ENCODE measurements at places on chromosomes 2 and 18. TPM values are rescaled to one million over a fixed set of nuclear protein-coding genes. Genes with fewer than 3 reads are reported as not detected.

Gene ATP8B1
- 5.2 TPM for polyA plus RNA-seq

Gene MYO7B
- 22.2 TPM for polyA plus RNA-seq

Gene EDAR
- polyA plus RNA-seq, result 0.17 TPM

Gene SCN3A
- 0.11 TPM for polyA plus RNA-seq

Gene SLC16A14
- 1.5 TPM for polyA plus RNA-seq

Gene SPDYA
- polyA plus RNA-seq, result not detected

Gene PLEKHB2
- polyA plus RNA-seq, result 110 TPM

Gene TMEM169
- polyA plus RNA-seq, result 1.6 TPM

Gene LYPD6B
- 17.6 TPM for polyA plus RNA-seq

Gene CNRIP1
- 8.7 TPM for polyA plus RNA-seq

Gene CLEC4F
- not detected for polyA plus RNA-seq

Gene CFC1
- polyA plus RNA-seq, result not detected

Gene GALNT5
- 0.06 TPM for polyA plus RNA-seq

Gene RGPD4
- not detected for polyA plus RNA-seq

Gene ALPP
- not detected for polyA plus RNA-seq

Gene PDE1A
- 40.4 TPM for polyA plus RNA-seq

Gene SMARCAL1
- 9.7 TPM for polyA plus RNA-seq

Gene LYG2
- polyA plus RNA-seq, result not detected

Gene STAT4
- polyA plus RNA-seq, result 1.2 TPM

Gene UBE2E3
- polyA plus RNA-seq, result 86.9 TPM

Gene CCDC85A
- polyA plus RNA-seq, result 0.65 TPM

Gene UGT1A10
- polyA plus RNA-seq, result 6.6 TPM

Gene NT5C1B
- not detected for polyA plus RNA-seq

Gene OSR1
- 0.99 TPM for polyA plus RNA-seq

Gene AQP12B
- not detected for polyA plus RNA-seq

Gene IL1B
- polyA plus RNA-seq, result 0.56 TPM

Gene SMYD1
- not detected for polyA plus RNA-seq

Gene PCARE
- 1.3 TPM for polyA plus RNA-seq

Gene AGXT
- polyA plus RNA-seq, result 12.5 TPM

Gene SERPINB3
- polyA plus RNA-seq, result 0.37 TPM

Gene ONECUT2
- polyA plus RNA-seq, result 0.02 TPM

Gene MYCN
- polyA plus RNA-seq, result 2.2 TPM

Gene RBFA
- polyA plus RNA-seq, result 17.7 TPM

Gene PLA2R1
- polyA plus RNA-seq, result 71.9 TPM

Gene CNTNAP5
- not detected for polyA plus RNA-seq

Gene PDE11A
- 0.58 TPM for polyA plus RNA-seq

Gene RTP5
- not detected for polyA plus RNA-seq

Gene CHST9
- 1.5 TPM for polyA plus RNA-seq

Gene SKOR2
- polyA plus RNA-seq, result not detected

Gene GREB1L
- polyA plus RNA-seq, result not detected

Gene CYP27A1
- polyA plus RNA-seq, result 43.3 TPM

Measured in kidney (tissue), 22 donors.